ENCODE measurements at places on chromosomes 1 and 21.

GRCh38 chr1:178046591-178047270, 47.2 kb upstream of the RASAL2 start:
- DNase-seq: no peak

- DNase-seq: no peak
Observed at GRCh38 chr1:203463469-203464062, 12.0 kb upstream of the PRELP start.

DNA sequence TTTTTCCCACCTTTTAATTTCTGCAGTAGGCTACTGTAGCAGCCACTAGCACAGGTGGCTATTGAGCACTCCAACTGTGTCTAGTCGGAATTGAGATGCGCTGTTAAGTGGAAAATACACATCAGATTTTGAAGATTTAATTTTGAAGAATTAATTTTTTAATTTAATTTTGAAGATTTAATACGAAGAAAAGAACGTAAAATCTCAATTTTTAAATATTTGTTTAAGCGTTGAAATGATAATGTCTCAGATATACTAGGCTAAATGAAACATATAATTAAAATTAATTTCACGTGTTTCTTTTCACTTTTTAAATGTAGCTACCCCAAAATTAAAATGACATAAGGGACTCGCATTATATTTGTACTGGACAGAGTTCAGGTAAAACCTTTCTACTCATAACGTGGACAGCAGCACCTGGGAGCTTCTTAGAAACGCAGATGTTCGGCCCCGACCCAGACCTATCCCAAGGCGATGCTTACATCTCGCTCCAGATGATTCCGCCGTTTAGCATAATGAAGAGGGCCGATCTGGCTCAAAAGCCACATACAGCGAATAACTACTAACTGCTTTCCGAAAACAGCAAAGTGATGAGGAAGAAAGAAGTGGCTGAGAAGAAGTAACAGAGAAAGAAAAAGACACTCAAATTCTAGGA, 717 bp downstream of the CRYZL1 start:
- DNase-seq: no peak

GRCh38 chr1:160883581-160884513, 1.1 kb downstream of the ITLN1 start:
- no peak for DNase-seq

GRCh38 chr1:226082959-226083301, 20.4 kb downstream of the H3-3A start:
- peak; percentile 58 for DNase-seq

- DNase-seq: peak; percentile 63
Observed at GRCh38 chr1:96580920-96581319, 140.7 kb upstream of the PTBP2 start.

- DNase-seq: peak; percentile 90
Observed at GRCh38 chr1:109277434-109278204, 5.3 kb downstream of the PSRC1 start.

GRCh38 chr1:217521317-217521716, 109.6 kb downstream of the GPATCH2 start:
- DNase-seq: no peak

DNA sequence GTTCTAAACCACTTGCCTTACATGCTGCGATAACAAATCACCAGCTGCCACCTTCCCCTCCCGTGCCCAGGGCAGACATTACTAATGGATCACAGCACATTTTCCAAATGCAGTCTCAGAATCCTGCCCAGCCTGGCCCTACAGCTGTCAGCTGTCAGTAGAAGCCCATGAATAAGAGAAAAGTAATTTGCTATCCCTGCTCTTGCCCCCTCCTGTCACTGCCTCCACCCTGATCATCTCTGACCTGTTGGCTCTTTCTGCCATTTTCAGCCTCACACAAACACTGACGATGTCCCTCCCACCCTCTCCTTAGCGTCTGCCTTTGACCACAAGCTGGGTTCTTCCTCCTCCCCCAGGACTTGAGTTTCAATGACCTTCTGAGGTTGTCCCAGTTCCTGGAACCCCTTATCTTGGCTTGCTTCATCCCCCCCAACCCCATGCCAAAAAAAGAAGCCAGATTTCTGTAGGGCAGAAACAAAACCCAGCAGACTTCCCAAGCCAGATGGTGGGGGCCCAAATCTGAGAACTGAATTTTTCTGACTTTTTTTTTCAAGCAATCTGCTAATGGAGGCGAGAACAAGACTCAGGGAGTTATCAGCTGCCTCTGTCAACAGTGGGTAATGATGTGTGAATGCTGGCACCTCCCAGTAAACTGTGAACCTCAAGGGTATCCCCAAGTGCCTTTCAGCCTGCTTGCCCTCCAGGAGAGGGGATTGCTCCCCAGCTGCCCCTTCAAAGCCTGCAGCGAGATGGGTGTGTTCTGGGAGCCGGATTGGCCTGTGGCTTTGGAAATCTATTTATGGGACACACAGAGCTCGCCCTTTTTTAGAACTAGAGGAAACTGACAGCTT, 216.5 kb upstream of the VAMP3 start:
- DNase-seq: no peak

DNA sequence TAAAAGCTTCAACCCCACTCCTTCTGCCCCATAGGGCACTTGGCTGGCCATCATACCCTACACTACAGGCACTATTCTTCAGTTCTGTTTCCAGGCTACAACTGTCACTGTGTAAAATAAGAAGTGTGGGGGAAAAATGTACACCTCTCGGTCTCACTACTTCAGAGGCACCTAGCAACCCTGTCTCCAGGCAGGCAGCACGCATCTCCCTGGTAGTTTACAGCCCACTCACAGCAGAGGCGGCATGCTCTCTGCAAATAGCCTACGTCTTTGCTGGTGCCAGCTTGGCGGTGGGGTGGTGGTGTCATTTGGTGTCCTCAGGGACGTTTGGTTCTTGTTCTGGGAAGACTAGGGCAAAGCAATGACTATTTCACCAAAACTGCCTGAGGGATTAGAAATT, 48.2 kb upstream of the BTG3 start:
- DNase-seq: no peak

DNA sequence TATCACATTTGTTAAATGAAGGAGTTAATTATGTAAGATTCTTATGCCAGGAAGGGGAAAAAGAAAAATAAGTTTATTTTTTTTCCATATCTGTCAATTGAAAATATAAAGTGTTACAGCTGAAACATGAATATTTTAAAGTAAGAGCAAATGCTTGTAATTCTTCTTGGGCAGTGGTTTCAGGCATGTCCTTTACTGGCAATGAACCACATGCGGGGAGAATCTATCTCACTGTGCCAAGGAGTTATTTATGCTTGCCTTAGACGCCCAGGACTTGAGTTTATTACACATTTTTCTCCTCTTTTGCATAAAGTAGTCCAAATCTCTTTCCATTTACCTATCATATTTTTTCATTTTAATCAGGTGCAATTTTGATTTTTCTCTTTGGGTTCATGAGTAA, 207.8 kb upstream of the NRIP1 start:
- DNase-seq: no peak

DNA sequence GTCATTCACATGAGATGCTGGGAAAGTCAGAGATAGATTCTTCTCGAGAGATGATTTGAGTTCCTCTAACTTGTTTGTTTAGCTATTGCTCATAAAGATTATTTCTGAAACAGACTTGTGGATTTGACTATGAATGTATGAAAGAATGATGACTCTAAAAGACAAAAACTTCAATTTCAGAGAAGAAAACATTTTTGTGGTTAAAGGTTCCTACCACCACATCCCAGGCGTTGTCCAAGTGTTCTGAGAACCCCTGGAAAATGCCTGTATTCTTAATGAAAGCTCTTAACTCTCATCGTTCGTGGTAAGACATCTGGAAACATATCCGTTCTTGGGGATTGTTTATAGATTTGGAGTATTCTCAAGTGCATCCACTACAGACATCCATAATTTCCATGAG, 228.7 kb downstream of the BARHL2 start:
- DNase-seq: no peak

DNA sequence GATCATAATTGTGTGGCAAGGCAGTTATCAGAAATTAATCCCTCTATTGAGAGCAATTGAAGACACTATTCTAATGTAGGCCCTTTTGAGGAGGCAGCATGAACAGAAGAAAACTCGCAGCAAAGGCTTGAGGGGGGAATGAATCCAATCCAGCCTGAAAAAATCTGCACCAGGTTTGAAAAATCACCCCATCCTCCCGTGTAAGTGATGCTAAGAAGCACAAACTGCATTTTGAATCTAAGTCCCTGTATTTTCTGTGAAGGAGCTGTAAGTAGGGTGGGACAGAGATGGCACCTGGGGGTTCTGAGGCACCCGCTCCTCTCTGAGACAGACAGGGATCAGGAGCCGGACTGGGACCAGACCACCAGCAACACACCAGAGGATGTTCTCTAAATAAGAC, at the start of gene CRB1:
Gene CRB1, plus strand, starts transcription at position 241 of the 400 bp plus-strand sequence. CDS start 161 bp downstream, outside the sequence.
- no peak for DNase-seq

- no peak for DNase-seq
Observed at GRCh38 chr1:92923664-92924063, 37.6 kb downstream of the DIPK1A start.

DNA sequence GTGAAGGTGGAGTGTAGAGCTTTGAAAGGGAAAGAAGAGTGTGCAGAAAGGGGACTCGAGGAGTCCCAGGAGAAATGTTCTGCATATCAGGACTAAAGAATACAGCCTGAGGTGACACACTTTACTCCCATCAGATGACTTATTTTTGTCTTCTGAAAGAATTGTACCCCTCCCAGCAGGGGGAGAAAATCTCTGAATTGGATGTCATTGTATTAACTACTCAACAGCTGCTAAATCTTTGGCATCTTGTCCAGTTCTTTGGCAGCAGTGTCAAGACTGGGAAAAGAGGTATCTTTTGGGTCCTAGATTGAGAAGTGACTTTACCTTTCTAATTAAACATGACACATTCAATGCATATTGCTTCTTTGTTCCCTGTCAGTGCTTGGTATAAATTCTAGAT, 18.9 kb downstream of the UBE4B start:
- DNase-seq: no peak

GRCh38 chr1:10513199-10513598, 38.4 kb downstream of the PEX14 start:
- no peak for DNase-seq

GRCh38 chr1:3316340-3316943, 138.0 kb upstream of the ARHGEF16 start:
- DNase-seq: no peak

- no peak for DNase-seq
Observed at GRCh38 chr1:186303911-186304310, 71.1 kb downstream of the TPR start.

GRCh38 chr1:28097100-28097472, 8.7 kb upstream of the EYA3 start:
- no peak for DNase-seq

GRCh38 chr1:31697369-31697984, 6.3 kb downstream of the COL16A1 start:
- no peak for DNase-seq

DNA sequence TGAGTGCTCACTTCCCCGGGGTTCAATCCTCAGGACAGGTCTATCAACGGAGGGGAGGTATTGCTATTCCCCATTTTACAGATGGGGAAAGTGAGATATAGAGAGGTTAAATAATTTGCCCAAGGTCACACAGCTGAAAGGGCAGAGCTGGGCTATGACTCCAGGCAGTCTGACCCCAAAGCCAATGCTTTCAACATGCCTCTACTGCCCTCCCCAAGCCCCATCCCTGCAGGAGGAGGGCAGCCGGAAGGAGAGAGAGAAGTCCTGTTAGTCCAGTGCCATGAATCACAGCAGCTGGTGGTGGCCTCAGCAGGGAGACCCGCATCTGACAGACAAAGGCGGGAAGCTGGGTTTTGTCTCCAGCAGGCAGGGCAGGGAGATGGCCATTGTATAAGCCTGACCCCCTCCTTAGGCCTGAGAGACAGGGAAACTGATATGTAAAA, 20.0 kb upstream of the CLIC4 start:
- peak; percentile 84 for DNase-seq

DNA sequence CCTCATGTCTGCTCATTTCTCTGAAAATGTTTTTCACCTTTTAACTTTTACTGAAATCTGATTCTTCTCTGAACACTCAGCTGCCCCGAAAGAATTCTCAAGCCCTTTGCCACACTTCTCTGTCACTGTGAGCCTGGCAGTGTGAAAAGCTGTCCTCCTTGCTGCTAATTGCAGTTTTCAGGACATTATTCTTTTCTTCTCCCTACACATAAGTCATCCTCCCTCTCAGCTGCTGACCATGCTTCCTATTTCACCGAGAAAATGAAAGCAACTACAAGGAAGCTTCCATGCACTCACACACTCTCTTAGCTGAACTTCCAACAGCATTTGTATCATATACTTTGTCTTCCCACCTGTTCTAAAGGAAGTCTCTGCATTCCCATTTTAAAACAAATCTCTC, 15.8 kb downstream of the OLFM3 start:
- DNase-seq: no peak

GRCh38 chr1:64502083-64502482, 32.2 kb downstream of the CACHD1 start:
- no peak for DNase-seq

DNA sequence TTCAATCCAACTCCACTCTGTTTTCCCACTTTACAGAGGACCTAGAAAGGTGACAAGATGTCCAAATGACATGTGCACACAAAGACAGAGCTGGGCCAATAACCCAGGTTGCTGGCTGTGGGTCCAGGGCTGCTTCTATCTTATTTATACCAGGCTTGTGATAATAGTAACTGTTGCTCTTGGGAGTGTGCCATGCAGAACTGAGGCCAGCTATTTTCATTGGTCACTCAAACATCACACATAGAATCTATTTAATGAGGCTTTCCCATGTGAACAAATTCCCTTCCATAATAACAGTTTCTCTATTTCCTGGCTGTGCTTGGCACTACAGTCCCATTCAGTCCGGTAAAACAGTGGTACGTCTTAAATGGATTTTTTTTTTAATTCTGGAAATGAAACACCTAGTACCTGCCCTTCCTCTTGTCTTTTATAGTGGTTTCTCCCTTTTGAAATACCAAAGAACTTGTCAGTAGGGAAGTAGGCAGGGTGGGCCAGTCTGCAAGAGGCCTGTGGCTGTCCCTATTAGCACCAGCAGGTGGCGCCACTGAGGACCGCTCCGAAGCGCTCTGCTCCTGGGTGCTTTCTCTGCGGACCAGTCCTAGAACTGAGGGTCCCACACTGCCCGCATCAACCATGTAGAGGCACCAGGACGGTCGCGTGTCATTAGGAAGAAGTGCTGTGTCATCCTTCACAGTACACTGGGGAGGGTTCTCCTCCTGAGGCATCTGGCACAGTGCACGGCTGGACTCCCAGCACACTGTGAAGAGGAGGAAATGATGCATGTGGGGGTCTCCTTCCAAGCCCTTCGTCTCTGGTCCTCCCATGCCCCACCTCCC, 52.1 kb downstream of the GPR161 start:
- DNase-seq: peak; percentile 82

DNA sequence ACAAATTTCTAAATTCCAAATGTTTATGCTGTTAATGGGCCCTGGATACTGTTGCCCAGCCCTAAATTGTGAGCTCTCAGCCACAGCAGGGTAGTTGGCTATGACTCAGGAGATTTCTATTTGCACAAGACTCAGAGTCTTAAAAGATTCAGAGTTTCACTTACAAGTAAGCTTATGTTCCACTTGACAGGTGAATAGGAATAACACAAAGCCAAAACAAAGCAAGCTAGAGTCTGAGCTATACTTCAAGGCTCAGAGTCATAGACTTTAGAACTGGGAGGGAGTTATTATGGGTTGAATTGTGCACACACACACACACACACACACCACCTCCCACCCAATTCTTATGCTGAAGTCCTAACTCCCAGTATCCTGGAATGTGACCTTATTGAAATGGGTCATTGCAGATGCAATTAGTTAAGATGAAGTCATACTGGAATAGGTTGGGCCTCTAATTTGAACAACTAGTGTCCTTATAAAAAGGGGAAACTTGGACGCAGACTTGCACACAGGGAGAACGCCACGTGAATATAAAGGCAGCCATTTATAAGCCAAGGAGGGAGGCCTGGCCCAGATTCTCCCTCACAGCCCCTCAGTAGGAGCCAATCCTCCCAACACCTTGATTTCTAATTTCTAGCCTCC, 30.2 kb downstream of the PRDX6 start:
- DNase-seq: no peak
